ENCODE measurements at places on chromosomes 3 and 15.

- no peak for DNase-seq
Observed at GRCh38 chr3:85627932-85628331, 669.1 kb downstream of the CADM2 start.

GRCh38 chr15:65841121-65841930 is 28.0 kb upstream of the RAB11A start:
- no peak for DNase-seq

DNA sequence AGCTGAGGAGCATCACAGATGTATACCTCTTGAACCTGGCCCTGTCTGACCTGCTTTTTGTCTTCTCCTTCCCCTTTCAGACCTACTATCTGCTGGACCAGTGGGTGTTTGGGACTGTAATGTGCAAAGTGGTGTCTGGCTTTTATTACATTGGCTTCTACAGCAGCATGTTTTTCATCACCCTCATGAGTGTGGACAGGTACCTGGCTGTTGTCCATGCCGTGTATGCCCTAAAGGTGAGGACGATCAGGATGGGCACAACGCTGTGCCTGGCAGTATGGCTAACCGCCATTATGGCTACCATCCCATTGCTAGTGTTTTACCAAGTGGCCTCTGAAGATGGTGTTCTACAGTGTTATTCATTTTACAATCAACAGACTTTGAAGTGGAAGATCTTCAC is 3.0 kb downstream of the CCR8 start:
- DNase-seq, result no peak

DNA sequence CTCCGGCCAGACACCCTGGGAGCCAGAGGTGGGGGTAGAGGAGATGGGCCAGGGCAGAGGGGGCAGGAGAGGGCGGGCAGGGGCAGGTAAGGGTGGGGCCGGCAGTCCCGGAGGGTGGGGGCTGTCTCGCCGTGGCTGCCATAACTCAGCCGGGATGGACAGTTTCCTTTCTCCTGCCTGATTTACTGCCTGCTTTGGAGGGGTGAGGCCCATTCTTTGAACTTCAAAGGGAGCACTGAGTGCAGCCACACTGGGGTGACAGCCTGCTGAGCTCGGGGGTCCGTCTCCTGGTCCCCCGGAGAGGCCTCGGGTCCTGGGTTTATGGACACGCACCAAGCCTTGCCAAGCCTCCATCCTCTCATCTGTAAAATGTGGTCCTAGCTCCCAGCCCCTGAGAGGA is 135.4 kb downstream of the FBLN2 start:
- no peak for DNase-seq

DNA sequence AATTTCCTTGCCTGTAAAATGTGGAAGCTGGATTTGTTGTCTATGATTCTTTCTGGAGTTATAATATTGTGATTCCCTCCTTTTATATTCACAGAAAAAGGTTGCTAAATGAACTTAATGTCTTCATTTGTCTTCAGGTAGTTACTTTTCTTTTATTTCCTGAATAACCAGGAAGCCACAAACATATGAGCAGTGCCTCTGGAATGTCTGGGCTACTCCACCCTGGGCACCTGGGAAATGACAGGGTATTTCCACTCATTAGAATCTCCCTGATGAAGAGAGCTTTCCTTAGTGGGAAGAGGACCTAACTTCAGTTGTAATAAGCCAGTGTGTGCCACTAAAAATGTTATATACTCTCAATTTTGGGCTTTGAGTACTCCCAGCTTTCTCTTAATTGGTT is 3.8 kb upstream of the SLMAP start:
- DNase-seq, result no peak

- DNase-seq, result no peak
Observed at GRCh38 chr15:84898761-84899160, 14.3 kb downstream of the SLC28A1 start.

DNA sequence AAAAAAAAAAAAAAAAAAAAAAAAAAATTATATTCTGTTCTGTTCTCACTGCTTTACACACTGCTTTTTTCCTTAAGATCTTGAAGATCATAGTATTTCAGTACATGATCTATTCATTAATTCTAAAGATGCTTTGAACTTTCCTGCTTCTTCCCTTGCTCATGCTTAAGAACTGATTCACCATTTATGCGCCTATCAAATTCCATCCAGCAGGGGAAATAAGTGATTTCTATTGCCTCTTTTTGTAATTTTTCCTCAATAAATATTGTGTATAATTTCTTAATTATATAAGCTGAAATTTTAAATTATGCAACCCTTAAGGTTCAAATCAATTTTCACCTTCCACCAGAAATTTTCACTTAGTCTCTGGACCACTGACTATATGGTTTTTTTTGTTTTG is 10.6 kb downstream of the DENND6A start:
- DNase-seq, result no peak

- peak; percentile 37 for DNase-seq
Observed at GRCh38 chr3:48935530-48935929, 16.9 kb downstream of the ARIH2 start.

DNA sequence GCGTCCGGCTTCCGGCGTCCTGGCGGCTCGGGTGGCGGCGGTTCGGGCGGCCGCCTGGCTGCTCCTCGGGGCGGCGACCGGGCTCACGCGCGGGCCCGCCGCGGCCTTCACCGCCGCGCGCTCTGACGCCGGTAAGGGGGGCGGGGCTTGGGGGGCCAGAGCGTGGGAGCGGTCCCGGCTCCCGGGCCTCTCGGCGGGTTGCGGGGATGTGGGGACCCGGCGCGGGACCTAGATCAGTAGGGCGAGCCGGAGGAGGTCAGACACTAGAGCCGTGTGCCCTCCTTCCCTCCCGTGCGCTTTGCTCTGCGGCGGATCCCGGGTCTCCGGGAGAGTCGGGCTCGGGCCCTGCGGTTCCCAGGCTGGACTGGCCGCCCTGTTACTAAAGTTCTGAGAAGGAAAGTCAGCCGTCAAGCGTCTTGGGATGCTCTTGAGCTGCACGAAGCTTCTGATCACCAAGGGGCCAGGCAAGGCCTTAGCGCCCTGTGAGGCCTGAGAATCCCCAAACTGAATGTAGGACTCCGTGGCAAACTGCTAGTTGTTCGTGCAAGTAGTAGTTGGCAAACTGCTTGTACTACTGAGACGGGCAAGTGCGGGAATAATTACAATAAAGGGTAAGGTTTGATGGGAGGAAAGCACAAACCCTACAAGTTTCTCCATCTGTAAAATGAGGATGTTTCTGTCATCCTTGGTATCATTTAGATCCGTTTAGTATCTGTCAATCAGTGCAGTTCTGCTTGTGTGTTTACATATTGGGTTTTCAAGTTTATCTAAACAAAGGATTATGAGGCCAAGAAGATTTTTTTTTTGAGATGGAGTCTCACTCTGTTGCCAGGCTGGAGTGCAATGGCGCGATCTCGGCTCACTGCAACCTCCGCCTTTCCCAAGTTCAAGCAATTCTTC is 587 bp downstream of the PIGX start:
- peak; percentile 63 for DNase-seq

DNA sequence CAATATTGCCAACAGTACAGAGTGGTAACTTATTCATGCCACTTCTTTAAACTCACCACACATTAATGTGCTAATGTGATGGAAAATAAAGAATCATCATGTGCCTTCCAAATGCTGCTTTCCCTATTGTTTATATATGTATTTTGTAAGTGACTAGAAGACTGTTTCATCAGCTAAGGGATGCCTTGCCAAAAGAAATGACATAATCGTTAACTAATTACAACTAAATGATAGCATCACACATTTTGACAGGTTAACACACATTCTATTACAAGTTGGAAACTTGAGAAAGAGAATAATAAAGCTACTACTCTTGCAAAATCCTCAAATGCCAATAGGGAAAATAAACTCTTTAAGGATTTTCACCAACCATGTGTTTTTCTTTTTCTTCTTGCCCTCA is 329.9 kb upstream of the AGTR1 start:
- DNase-seq, result no peak

GRCh38 chr3:127015282-127016042 is 32.5 kb downstream of the PLXNA1 start:
- DNase-seq, result peak; percentile 15

GRCh38 chr3:178352326-178353005 is 183.8 kb upstream of the KCNMB2 start:
- DNase-seq, result no peak

GRCh38 chr3:23221136-23221535 is 18.0 kb downstream of the UBE2E2 start:
- DNase-seq, result no peak

All from hematopoietic multipotent progenitor cell treated with erythropoietin and hydrocortisone succinate and interleukin-3 and kit ligand, for 15 days (in vitro differentiated cells).